A673 (cell line): ENCODE measurements at places on chromosomes 12 and 14. TPM values are rescaled to one million over a fixed set of nuclear protein-coding genes. Genes with fewer than 3 reads are reported as not detected.

DNA sequence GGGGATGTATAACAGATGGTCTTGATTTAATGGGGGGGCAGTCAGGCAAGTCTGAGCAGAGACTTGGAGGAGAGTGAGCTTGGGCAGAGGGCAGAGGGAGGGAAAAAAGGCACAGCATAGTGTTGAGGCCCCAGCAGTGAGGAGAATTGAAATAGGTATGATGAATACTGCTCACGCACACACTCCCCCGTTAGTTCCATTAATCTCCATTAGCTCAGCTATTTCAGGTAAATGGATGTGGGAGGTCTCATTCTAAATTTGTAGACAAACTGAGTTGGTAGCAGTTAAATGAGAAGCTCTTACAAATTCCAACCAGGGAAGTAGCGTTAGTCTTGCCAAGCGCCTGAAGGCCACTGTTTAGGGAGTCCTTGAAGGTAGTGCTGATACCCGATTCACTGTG is 66.7 kb upstream of the STON2 start:
- no peaks in the 10 kb centered on the region for H3K4me1 ChIP-seq
- H3K4me3 ChIP-seq, result no peak overlapping the region
- H3K36me3 ChIP-seq, result no peaks in the 10 kb centered on the region
- no peak for DNase-seq

DNA sequence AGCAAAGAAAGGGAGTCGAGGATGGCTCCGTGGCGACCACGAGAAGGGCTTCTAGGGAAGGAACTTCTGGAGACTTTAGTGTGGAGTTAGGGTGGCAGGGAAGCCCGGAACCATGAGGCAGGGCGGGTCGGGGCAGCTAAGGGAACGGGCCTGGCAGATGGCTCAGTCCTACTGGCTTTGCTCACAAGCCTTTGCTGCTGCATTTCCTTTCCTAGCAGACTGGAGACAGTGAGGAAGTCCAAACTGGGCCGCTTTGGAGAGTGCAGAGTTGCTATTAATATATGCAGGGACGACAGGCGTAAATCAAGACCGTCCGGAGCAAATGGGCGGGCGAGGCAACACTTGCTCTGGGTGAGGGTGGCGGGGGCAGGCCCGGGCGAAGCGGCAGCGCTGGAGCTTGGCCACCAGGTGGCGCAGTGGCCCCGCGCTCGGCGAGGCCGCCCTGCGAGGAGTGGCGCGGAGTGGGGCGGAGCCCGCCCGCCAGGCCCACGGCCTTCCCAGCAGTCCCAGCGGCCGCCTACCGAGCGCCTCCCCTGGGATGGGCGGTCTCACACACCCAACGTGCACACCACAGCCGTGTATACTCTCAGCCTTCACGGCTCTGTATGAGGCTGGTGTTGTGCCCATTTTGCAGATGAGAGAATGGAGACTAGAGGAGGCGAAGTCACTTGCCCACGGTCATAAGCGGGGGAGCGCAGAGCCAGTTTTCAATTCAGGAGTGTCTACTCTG is 24.4 kb upstream of the LRTM2 start:
- peak overlapping the region; percentile 34 for H3K4me3 ChIP-seq
- no peak overlapping the region for H3K27ac ChIP-seq
- H3K27me3 ChIP-seq, result no peaks in the 10 kb centered on the region
- DNase-seq, result peak; percentile 95

AP4S1 gene
- total RNA-seq, result 8.3 and 8.6 TPM in 2 replicates

GRCh38 chr12:24071842-24072241 is 122.4 kb upstream of the SOX5 start:
- H3K27me3 ChIP-seq, result no peaks in the 10 kb centered on the region
- no peaks in the 10 kb centered on the region for H3K36me3 ChIP-seq
- DNase-seq, result no peak
- H3K27ac ChIP-seq, result no peak overlapping the region
- H3K4me3 ChIP-seq, result no peak overlapping the region

DNA sequence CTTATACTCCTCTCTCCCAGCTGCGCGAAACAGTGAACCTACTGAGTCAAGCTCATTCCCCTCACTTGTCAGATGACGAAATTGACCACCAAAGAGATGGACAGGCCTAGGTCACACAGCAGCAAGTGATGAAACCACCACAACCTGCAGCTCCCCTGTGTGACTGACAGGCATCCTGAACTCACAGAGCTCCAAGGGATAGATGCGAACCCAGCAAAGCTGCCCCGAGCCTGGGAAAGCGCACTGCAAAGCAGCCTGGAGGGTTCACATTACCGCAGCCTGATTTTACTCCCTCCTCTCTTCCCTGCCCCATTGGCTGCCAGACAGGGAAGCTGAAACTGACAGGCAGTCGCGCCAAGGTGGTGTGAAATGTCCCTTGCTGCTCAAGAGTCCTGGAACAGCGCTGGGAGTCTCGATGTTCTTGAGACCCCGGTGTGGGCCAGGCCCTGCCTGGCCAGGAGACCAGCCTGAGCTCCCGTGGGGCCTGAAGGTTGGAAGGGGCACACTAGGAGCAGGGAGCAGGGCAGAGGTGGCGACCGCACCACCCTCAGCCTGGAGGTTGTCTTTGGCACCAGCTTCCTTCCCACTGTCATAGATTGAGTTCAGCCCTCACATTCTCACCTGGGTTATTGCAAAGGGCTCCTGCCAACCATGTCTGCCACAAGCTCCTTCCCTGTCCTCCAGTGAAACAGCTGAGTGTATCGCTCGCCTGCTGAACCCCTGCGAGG is 36.3 kb downstream of the SNRNP35 start:
- H3K27me3 ChIP-seq, result no peaks in the 10 kb centered on the region
- H3K4me3 ChIP-seq, result no peak overlapping the region
- no peaks in the 10 kb centered on the region for H3K36me3 ChIP-seq
- no peaks in the 10 kb centered on the region for H3K4me1 ChIP-seq

RDH12 gene
- not detected in 2 replicates for total RNA-seq

DNA sequence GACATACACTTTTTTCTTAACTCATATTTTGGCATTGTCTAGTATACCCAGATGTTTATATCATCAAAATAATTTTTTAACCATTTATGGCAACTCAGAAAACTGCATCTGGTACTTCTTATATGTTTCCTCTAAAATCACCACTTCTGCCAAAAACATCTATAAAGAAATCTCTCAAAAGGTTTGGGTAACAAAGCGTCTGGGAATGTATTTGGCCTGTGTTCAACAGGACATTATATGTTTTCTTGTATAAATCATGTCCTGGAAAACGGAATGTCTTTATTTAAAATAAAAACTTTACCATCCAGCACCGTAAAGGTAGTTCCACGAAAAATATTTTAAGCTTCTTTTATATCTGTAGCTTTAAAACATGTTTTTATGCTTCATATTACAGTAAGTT is 36.1 kb upstream of the FBLN5 start:
- H3K27ac ChIP-seq, result no peak overlapping the region
- H3K4me1 ChIP-seq, result no peaks in the 10 kb centered on the region
- H3K4me3 ChIP-seq, result no peak overlapping the region
- peaks cover 14% of the 10 kb centered on the region for H3K36me3 ChIP-seq
- no peaks in the 10 kb centered on the region for H3K27me3 ChIP-seq
- DNase-seq, result no peak

- H3K27ac ChIP-seq, result peak overlapping the region; percentile 96
- H3K4me3 ChIP-seq, result peak overlapping the region; percentile 80
- DNase-seq, result peak; percentile 57
- H3K4me1 ChIP-seq, result peaks cover 16% of the 10 kb centered on the region
- peaks cover 24% of the 10 kb centered on the region for H3K36me3 ChIP-seq
Observed at GRCh38 chr12:8948701-8949341, 624 bp downstream of the M6PR start.

- H3K36me3 ChIP-seq, result no peaks in the 10 kb centered on the region
- H3K27me3 ChIP-seq, result peaks cover 56% of the 10 kb centered on the region
- DNase-seq, result no peak
- no peak overlapping the region for H3K27ac ChIP-seq
Observed at GRCh38 chr12:48972952-48973483, 1.5 kb upstream of the WNT10B start.

MIP gene
- not detected in 2 replicates for total RNA-seq

DNA sequence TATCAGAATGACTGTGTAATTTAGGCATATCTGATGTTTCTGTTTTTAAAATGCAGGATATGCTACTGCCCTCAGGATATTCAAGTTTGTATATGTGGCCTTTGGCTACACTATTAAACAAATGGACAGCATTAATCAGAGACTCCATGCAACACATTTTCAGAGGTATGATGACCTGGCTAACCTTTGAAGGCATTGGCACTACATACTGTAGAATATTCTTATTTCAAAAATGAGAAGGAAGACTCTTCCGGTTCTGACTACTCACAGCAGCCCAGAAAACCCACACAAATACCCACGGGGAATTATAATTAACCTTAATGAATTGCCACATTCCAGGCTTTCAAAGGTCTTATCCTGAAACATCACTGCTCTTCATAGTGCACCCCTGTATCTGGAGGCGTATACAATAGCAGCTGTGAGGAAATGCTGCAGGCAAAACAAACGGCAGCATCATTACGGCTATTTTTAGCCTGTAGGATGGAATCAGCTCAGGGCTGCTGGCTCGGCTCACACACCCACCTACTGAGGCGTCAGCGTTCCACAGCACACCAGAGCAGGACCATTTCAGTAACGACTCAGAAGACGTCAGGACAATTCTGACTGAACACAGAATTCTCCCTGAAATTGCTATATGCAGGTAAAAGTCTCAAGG is 648.5 kb downstream of the RPS29 start:
- no peaks in the 10 kb centered on the region for H3K27me3 ChIP-seq
- peak; percentile 60 for DNase-seq
- peaks cover 9% of the 10 kb centered on the region for H3K4me1 ChIP-seq
- H3K27ac ChIP-seq, result peak overlapping the region; percentile 49

- H3K27me3 ChIP-seq, result peaks cover 4% of the 10 kb centered on the region
- H3K4me1 ChIP-seq, result no peaks in the 10 kb centered on the region
- no peak overlapping the region for H3K27ac ChIP-seq
- no peaks in the 10 kb centered on the region for H3K36me3 ChIP-seq
- no peak for DNase-seq
- H3K4me3 ChIP-seq, result no peak overlapping the region
Observed at GRCh38 chr12:7175493-7175892, 14.0 kb upstream of the PEX5 start.

CELA1 gene
- total RNA-seq, result not detected in 2 replicates

DNA sequence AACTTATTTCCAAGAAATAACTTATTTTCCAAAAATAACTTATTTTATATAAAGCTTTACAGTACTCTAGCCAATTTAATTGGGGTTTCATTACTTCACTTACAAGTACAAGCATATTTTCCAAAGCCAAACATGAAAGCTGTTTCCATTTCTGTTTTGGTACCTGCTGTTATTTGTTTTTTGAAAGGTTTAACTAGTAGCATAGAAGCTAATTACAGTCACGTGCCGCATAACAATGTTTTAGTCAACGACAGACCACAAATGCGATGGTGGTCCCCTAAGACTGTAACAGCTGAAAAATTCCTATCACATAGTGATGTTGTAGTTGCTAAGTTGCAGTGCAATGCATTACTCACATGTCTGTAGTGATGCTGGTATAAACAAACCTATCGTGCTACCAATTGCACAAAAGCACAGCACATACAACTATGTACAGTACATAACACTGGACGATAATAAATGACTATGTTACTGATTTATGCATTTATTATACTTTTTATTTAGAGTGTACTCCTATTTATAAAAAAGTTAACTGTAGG is 21.7 kb downstream of the PTPN21 start:
- no peaks in the 10 kb centered on the region for H3K4me1 ChIP-seq
- H3K27me3 ChIP-seq, result no peaks in the 10 kb centered on the region
- no peaks in the 10 kb centered on the region for H3K36me3 ChIP-seq
- no peak overlapping the region for H3K4me3 ChIP-seq
- no peak overlapping the region for H3K27ac ChIP-seq
- DNase-seq, result no peak

SSTR1 gene
- 3.7 and 3.8 TPM in 2 replicates for total RNA-seq

DNA sequence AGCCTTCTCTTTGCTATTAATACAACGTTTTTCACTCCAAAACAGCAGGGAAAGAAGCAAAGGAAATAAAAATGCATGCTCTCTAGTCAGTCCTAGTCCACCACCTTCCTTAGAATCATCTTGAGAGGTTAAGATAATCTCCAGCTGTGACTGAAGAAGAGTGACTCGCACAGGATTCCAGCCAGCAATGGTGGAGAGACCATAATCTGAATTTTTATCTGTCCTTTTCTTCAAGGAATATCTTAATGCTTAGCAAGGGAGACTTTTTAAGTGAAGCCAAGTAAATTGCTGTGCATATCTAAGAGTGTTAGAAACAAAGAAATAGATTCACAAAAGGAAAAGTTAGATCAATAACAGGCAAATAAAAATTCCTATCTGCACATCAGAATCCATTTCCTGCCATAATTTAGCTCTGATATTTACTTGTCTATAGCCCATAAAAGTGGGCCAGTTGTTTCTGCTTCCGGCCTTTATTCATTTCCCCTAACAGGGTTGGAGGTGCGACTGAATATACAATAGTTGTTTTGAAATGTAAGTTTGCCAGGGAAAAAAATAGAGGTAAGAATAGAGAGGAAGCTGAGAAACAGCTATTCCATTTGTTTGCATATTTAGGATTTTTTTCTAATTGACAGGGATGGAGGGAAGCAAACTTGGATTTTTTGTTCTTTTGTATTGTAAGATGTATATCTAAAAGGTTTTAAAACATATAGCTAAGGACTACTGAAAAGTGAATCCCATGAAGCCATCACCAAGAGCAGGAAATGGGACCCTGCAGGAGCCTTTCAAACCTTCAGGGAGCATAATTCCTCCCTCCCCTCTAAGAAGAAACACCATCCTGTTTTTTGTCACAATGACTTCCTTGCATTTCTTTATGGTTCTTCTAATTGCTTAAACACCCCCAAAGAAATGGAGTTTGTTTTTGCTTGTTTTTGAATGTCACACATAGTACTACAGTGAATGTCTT is 154.0 kb downstream of the ITPR2 start:
- H3K4me3 ChIP-seq, result peak overlapping the region; percentile 10
- peaks cover 8% of the 10 kb centered on the region for H3K36me3 ChIP-seq
- no peaks in the 10 kb centered on the region for H3K27me3 ChIP-seq
- peak; percentile 94 for DNase-seq
- peak overlapping the region; percentile 74 for H3K27ac ChIP-seq
- H3K4me1 ChIP-seq, result peaks cover 48% of the 10 kb centered on the region
